Tibial artery (tissue), 4 donors: ENCODE measurements at places on chromosomes 3 and 15.

DNA sequence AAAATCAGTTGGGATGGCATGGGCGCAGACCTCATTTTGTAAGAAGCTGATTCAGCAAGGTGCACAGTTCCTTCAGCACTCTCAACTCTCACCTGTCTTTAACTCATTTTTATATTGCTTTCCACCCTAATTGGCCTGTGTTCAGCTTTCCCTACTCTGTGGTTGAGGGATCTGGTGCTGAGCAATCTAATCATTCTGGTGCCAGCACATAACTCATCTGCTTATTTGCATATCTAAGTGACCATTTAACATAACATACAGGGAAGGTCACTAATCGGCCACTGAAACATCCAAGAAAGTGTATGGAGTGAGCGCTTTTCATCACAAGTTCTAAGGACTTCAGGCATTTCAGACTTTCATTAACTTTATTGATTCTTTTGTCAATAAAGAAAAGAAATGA lies 303.4 kb upstream of the ROPN1 start:
- DNase-seq = no peak

DNA sequence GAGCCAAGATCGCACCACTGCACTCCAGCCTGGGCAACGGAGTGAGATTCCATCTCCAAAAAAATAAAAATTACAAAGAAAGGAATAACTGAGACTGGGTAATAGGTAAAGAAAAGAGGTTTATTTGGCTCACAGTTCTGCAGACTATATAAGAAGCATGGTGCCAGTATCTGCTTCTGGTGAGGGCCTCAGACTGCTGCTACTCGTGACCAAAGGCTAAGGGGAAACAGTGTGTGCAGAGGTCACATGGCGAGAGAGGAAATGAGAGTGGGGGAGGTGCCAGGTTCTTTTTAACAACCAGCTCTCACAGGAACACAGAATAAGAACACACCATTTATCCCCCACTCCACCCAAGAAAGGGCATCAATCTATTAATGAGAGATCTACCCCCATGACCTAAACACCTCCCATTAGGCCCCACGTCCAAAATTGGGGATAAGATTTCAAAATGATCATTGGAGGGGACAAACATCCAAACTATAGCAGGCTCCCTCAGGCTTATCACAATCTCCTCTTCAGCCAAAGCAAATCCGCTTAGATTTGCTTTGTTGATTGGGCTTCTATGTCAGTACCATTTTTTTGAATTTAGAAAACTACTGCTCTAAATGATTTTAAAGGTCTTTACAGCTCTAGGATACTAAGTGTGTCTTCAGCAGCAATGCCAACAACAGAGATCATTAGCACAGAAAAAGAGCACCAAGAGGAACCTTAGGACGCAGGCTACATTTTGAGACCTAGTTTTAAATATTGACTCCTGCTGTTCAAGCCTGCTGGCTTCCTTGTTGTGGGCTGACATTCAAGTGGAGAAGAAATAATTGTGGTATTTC lies 84.2 kb upstream of the TBL1XR1 start:
- DNase-seq = no peak

DNA sequence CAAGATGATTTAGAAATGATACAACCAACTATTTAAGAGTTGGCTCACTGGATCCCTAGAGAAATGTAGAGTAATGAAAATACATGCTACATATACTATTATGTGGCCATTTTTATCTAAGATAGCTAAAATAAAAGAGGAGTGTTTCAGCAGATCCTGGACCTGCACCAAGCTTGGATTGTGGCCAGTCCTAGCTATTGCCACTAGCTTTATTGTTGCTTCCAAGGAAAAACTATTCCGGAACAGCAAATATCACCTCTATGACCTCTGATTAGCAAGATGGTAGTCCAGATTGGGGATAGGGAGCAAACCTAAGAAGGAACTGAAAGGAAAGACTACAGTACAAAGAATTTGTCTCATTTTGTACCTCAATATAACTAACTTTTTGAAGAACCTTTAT lies 63.7 kb upstream of the NDN start:
- no peak for DNase-seq

GRCh38 chr3:157767607-157768006 lies 264.4 kb upstream of the VEPH1 start:
- no peak for DNase-seq

- DNase-seq = no peak
Measured at GRCh38 chr3:128269796-128270195, 116.5 kb downstream of the EEFSEC start.
